ENCODE measurements at places on chromosomes 4 and X. TPM values are rescaled to one million over a fixed set of nuclear protein-coding genes. Genes with fewer than 3 reads are reported as not detected.

Gene TMPRSS11F
- not detected for polyA plus RNA-seq

Gene ARR3
- not detected for polyA plus RNA-seq

Gene ESX1
- polyA plus RNA-seq = not detected

Gene HTN1
- not detected for polyA plus RNA-seq

Gene FAM53A
- 0.56 TPM for polyA plus RNA-seq

Gene SOWAHB
- polyA plus RNA-seq = 0.03 TPM

Gene STOX2
- polyA plus RNA-seq = 2.7 TPM

Gene ADGRG4
- not detected for polyA plus RNA-seq

Gene NKAP
- 6.6 TPM for polyA plus RNA-seq

Gene MAGEE1
- 4.7 TPM for polyA plus RNA-seq

Gene XAGE1B
- 194 TPM for polyA plus RNA-seq

Gene NSG1
- polyA plus RNA-seq = 0.25 TPM

Gene RHOH
- polyA plus RNA-seq = 0.07 TPM

Gene NUDT10
- 0.16 TPM for polyA plus RNA-seq

Gene ATP8A1
- polyA plus RNA-seq = 0.07 TPM

Gene MAGEA2
- not detected for polyA plus RNA-seq

Gene BEX1
- not detected for polyA plus RNA-seq

Gene AFM
- not detected for polyA plus RNA-seq

Gene TBC1D1
- polyA plus RNA-seq = 26.5 TPM

Gene MFAP3L
- 5.1 TPM for polyA plus RNA-seq

Gene ARX
- 0.46 TPM for polyA plus RNA-seq

Gene CHRDL1
- polyA plus RNA-seq = not detected

Gene PLAC1
- 1.4 TPM for polyA plus RNA-seq

Gene CT47A1
- not detected for polyA plus RNA-seq

Gene FAM9C
- not detected for polyA plus RNA-seq

Gene RAB28
- polyA plus RNA-seq = 8.6 TPM

Gene HSD17B13
- polyA plus RNA-seq = not detected

Gene REST
- polyA plus RNA-seq = 8.2 TPM

Gene P2RY8
- polyA plus RNA-seq = 0.03 TPM
